ENCODE measurements at places on chromosomes 3 and 15. TPM values are rescaled to one million over a fixed set of nuclear protein-coding genes. Genes with fewer than 3 reads are reported as not detected.

PPM1L gene
- 0.45 TPM for total RNA-seq

ZNF860 gene
- total RNA-seq, result 0.17 TPM

SERPINI2 gene
- total RNA-seq, result not detected

PLSCR2 gene
- total RNA-seq, result not detected

ZMAT3 gene
- 5.0 TPM for total RNA-seq

GPR62 gene
- 0.15 TPM for total RNA-seq
